ENCODE measurements at places on chromosomes 2 and 18.

DNA sequence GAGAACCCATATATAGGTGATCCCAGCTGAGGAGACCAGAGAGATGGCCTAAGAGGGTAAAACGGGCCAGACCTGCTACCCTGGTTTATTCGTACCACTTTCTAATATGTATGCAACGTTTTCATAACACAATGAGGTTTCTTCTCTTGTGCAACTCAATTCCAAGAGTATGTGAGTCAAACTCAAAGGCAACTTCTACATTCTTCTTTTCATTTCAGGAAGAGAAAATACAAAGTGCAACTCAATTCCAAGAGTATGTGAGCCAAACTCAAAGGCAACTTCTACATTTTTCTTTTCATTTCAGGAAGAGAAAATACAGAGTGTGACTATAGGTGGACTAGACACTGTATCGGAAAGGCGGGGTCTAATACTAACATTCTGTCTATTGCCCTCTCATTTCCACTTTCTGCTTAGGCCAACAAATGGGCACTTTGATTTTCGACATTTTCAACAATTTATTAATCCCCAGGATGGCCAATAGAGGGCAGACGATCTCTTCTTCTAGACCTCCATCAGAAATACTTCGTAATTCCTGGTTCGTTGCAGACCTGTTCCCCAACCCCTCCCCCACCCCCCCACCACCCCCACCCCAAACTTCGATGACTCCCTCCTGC, 3.7 kb upstream of the CRIM1 start:
- no peak for DNase-seq

DNA sequence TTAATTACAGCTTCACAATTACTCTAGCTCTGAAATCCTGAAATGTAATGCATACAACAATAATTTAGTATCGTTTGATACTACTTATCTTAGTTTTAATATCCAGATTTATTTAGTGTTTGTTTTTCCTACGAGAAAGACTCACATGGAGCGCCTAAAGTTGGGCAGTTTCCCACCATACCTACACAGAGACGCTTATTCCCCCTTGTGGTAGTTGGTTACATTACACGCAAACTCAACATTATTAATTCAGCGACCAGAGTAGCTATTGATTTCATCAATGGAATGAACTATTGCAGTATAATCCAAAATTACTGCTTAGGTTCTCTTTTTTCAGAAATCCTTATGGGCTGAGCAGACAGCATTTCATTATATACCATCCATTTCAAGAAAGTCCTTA, 164.0 kb upstream of the REG3G start:
- no peak for DNase-seq

- no peak for DNase-seq
Observed at GRCh38 chr2:101479328-101479727, 4.4 kb upstream of the RFX8 start.

DNA sequence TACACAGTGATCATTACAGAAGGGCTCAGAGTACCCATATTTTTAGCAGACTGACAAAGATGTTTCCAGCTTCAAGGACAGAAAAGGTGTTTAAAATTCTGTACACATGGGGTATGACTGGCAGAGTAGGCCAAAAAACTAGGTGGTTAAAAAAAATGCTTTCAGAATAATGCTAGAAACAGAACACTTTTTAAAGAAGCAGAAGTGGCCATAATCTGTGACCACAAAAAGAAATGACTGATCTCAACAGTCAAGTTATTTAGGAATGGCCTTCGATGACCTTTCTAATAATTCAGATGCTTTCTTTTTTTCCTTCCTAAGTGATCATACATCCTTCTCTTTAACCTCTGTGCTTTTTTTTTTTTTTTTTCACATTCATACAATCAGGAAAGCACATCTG, 4.1 kb upstream of the AQP4 start:
- no peak for DNase-seq

- no peak for DNase-seq
Observed at GRCh38 chr2:189161894-189162293, 17.7 kb downstream of the COL5A2 start.

DNA sequence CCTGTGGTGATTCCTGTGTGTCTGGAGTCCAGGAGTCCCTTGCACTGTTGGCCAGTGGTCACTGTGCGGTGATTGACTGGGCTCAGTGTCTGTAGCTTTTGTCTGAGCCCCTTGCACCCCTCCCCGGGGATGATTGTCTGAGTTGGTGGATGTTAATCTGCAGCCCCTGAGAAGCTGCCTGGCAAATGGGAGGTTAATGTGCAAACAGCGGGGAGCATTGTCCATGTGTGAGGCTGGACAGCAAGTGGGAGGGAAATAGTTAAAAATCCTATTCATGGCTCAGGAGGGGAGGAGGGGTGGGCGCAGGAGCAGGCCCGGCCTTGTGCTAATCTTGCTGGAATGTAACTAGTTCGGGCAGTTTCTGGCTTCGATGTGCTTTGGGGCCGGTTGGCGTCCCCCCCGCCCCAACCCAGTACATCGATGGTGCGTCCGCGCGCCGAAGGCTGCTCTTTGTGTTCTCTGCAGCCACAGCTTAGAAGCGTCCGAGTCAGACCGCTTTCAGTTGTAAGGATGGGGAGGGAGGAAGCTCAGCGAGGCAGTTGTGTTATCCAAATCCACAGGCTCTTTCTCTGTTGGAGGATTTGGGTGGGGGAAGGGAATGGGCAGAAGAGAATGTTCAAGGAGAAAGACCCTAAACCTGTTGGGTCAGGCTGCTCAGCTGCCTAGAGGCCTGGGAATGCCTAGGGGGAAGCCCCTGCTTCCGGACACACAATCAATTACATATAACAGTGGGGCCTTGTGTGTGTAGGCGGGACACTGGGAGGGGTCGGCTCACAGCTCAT, 71.8 kb downstream of the TGOLN2 start:
- DNase-seq: no peak

GRCh38 chr2:26752656-26753055, 11.4 kb upstream of the SLC35F6 start:
- no peak for DNase-seq

DNA sequence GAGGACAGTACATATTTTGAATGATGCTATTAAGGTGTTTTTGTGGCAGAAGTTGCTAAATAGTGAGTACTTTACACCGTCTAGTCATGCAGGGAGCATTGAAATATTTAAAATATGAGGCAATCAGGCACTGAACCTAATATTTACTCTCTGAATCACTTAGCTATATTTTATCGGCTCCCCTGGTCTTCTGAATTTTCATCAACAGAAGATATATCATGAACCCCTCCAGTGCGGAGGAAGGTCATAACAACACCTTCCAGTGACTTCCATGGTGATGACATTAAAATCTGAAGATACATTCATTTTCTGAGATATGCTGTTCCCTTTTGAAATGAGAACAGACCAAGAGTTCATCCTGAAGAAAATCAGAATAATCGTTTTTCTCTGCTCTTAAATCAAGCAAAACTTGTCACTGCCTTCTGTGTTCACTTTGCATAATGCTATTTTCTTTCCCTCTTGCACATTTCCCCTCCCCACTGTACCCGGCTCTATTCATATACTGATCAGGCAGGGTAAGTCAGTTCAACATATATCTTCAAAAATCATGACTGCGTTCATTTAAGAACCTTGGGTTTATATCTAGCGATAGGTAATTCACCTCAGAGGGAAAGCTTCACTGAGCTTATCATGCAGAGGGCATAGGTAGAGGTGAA, 729.9 kb upstream of the GYPC start:
- no peak for DNase-seq

DNA sequence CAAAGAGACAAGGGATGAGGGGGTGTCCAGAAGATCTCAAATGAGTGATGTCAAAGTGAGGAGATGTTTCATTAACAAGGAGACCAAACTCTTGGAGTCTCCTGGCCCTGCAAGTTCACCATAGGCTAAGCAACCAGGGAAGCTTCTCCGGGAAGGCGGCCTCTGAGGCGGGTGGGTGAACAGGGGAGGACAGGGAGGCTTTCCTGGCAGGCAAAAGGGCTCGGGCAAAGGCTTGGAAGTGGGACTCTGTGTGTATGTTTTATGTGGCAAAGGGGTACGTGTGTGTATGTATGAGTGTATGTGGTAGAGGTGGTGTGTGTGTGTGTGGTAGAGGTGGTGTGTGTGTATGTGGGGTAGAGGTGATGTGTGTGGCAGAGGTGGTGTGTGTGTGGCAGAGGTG, 163.9 kb downstream of the DYSF start:
- no peak for DNase-seq

DNA sequence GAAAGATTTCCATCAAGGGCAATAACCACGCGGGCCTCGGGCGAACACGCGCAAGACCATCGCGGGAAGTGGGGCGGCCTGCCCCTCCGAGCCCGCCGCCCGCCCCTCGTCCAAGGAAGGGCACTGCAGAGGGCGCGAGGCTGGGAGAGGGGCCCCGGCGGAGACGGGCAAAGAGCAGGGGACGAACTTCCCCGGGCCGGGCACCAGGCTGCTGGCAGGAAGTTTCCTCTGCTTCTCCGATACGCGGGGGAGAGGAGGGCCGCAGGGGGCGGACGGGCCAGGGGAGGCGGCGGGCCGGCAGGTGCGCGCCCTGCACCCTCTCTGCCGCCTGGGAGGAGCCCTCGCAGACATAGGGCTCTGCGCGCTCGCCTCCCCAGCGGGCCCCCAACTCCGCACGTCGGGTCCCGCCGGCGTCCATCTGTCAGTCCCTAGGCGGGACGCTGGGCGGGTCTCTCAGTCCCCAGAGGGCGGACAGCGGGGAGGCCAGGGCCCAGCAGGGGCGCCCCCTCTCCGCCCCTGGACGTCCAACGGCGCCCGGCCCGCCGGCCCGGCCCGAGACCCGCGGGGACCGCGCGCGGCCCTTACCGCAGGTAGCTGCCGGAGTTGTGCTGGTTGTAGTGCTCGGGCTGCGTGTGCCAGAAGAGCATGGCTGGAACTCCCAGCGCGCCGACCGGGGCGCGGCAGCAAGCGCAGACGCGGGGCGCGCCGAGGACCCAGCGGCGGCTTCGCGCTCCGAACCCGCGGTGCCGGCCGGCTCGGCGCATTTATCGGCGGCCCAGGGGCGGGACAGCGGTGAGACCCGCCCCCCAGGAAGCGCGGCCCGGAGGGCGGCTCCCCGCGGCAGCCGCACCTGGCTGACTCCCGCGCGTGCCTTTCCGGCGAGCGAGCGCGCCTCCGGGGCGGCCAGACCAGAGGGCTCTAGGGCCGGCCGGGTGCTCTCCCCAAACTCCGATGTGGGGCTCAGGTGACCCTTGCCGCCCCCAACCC, at the start of gene TFCP2L1:
TSS of gene TFCP2L1 (minus strand) at position 740 of the 987 bp plus-strand sequence. CDS start at position 647, 93 bp downstream.
- DNase-seq: peak; percentile 16

- no peak for DNase-seq
Observed at GRCh38 chr18:5879479-5879882, 15.8 kb downstream of the TMEM200C start.

DNA sequence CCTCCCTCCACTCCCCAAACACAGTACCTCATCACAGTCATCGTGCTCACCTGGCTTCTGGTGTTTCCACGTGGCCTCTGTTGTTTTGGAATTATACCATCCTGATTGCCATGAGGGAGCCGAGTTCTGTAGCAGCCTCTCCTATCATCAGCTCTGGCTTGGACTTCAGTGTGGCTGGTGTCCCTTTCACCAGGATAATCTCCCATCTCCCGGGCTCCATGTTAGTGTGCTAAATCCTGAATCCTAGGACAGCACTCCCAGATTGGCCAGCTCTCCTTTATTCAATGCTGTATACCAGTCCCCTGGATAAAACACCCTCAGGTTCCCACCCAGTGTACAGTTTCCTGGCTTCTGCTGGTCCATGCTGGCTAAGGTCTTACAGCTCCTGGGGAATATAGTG, 53.3 kb downstream of the LONRF2 start:
- DNase-seq: no peak

GRCh38 chr2:29718076-29718686, 203.2 kb downstream of the ALK start:
- DNase-seq: no peak

- DNase-seq: no peak
Observed at GRCh38 chr2:11329776-11330175, 14.7 kb downstream of the ROCK2 start.

DNA sequence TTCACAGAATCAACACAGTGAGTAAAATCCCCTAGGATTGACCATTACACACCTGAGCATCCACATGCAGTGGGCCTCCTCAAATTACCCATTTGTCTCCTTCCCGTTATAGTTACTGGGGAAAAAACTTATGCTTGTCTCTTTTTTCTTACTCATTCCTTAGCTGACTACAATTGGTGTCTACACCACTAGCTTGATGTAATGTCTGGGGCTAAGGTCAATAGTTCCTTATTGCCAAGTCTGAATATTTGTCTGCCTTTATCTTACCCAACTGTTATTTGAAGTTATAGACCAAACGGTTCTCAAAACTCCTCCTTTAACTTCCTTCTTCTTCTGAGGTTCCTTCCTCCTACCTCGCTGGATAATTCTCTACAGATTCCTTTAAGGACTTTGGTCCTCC, 41.9 kb upstream of the TMEM17 start:
- DNase-seq: no peak

- no peak for DNase-seq
Observed at GRCh38 chr2:222296311-222296741, 2.5 kb downstream of the PAX3 start.

GRCh38 chr2:213764849-213765248, 480.6 kb downstream of the SPAG16 start:
- no peak for DNase-seq

- DNase-seq: no peak
Observed at GRCh38 chr2:39178756-39179155, 57.9 kb upstream of the SOS1 start.

GRCh38 chr2:43078781-43079755, 147.3 kb downstream of the ZFP36L2 start:
- no peak for DNase-seq

- DNase-seq: no peak
Observed at GRCh38 chr2:49222975-49223528, 68.7 kb upstream of the FSHR start.

GRCh38 chr18:44178476-44178875, 502.2 kb upstream of the SETBP1 start:
- DNase-seq: no peak

DNA sequence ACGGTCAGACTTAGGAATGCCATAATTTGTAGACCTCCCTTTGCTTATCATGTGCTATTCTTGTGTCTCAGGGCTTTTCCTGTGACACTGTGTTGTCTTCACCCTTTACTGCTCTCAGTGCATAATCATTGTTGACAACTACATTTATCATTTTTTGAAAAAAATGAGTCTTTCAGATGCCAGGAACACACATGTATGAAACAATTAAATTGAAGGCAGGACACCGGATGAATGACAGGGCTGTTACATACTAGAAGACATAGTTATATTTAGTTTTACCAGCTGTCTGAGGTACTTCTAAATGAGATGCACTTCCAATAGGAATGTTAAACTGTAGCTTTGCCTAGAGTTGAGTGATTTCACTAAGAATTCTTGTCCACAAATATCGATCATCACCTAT, 243.5 kb downstream of the LRP1B start:
- DNase-seq: no peak

DNA sequence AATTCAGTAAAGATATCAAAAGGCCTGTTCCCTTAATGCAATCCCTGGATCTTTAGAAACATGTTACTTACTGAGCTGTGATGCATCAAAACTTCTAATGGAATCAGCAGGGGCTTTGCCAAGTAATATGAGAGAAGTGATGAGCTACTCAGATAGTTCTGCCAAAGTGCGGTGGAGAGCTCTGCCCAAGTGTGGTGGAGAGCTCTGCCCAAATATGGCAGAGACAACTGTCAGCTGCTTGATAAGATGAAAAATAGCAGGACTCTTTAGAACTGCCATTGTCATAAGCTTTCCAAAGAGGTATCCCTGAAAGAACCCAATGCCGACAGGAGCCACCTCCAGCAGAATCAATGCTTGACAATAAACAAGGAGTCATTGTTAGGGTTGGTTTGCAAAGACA, 167.9 kb upstream of the SLC39A10 start:
- no peak for DNase-seq

All from stimulated activated CD4-positive, alpha-beta T cell treated with anti-CD3 and anti-CD28 coated beads, Interleukin-12 subunit alpha, Interleukin-12 subunit beta, amount 100 ng/mL, for 24 hours (primary cell).